Right renal pelvis (tissue), 4 donors: ENCODE measurements at places on chromosomes 7 and 10.

- DNase-seq: no peak
Observed at GRCh38 chr7:134121632-134122139, 5.5 kb upstream of the LRGUK start.

GRCh38 chr7:26705567-26705966, 158.8 kb downstream of the SKAP2 start:
- no peak for DNase-seq

DNA sequence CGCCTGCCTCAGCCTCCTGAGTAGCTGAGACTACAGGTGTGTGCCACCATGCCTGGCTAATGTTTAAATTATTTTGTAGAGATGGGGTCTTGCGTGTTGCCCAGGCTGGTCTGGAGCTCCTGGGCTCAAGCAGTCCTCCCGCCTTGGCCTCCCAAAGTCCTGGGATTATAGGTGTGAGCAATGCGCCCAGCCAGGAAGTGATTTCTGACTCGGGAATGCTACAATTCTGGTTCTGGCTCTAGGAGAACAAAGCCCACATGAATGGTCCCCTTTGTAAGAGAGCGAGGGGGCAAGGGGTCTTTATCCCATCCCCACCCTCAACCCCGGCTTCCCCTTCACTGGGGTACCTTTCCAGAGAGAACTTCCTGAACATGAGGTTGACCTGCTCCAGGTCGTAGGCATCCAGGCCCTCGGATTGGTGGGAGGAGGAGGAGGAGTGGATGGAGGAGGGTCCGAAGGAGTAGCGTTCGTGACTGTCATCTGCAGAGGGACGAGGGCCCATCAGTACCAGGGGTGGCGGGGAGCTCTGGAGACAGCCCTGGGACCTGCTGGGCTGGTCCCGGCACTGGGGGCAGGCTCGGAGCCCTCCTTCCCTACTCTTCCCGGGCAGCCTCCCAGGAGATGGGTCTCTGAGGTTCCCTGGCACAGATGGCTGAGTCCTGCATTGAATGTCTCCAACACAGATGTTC, 79.9 kb upstream of the GNA12 start:
- DNase-seq: no peak

DNA sequence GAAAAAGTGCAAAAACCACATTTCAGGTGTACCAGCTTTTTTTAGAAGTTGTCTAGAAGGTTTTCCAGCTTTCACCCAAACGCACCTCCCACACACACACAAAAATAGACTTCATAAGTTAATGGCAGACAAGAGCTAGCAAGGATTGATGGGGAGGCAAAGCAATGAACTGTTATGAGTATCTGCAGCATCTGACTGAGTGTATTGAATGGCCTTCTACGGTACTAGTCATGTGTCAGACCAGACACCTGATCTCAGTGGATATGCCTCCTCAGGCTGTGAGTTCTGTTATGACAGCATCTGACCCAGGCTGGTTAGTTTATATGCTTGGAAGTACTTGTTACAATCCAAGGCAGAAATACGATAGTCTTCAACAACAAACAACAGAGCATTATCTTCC, 406.1 kb upstream of the AUTS2 start:
- no peak for DNase-seq

DNA sequence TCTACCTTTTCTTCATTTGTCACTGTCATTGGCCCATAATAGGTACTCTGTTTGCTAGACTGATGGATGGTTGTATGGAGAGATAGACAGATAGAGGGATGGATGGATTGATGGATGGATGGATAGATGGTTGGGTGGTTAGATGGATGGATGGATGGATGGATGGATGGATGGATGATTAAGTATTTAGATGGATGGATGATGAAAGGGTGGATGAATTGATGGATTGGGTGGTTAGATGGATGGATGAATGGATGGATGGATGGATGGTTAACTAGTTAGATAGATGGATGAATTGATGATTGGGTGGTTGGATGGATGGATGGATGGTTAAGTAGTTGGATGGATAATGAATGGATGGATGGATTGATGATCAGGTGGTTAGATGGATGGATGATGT, 334.7 kb upstream of the AUTS2 start:
- no peak for DNase-seq

DNA sequence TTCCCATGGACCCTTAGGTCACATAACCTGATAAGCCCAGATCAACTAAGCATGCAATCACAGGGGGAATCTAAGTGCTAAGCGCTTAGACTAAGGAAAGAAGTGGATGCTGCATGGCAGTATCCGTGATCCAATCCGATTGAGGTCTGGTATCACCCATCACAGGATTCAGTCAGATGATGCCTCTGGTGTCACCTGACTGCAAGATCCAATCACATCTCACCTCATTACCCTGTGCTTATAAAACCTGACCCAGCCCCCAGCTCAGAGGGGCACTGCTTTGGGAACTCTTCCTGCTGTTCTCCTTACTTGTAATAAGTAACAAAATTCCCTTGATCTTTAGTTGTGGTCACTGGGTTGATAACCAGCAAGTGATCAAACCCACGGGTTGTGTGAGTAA, 84.7 kb upstream of the TMEM168 start:
- no peak for DNase-seq

- no peak for DNase-seq
Observed at GRCh38 chr7:42431873-42432272, 194.9 kb upstream of the GLI3 start.

GRCh38 chr10:86282664-86283465, 83.7 kb downstream of the GRID1 start:
- DNase-seq: no peak

- no peak for DNase-seq
Observed at GRCh38 chr10:76429368-76430060, 998.1 kb downstream of the LRMDA start.

- DNase-seq: no peak
Observed at GRCh38 chr7:132966754-132967469, 115.0 kb downstream of the CHCHD3 start.

DNA sequence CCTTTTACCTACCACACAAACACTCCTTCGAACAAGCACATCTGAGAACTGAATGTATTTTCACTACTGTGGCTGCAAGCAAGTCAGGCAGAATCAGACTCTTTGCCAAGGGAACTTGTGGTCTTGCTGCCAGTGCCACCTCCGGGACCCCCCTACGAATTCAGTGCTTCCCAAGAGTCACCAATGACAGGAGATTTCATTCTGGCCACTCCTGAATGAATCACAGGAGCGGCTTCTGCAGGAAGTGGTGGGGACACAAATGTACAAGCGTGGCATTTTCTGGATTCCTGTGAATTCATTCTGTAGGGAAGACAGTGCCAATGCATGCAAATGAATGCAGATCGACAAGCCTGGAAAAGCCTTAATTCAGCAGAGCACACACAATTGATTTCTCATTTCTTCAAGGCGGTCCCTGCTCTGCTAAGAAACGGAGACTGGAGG, 161.2 kb downstream of the CAMK1D start:
- no peak for DNase-seq

DNA sequence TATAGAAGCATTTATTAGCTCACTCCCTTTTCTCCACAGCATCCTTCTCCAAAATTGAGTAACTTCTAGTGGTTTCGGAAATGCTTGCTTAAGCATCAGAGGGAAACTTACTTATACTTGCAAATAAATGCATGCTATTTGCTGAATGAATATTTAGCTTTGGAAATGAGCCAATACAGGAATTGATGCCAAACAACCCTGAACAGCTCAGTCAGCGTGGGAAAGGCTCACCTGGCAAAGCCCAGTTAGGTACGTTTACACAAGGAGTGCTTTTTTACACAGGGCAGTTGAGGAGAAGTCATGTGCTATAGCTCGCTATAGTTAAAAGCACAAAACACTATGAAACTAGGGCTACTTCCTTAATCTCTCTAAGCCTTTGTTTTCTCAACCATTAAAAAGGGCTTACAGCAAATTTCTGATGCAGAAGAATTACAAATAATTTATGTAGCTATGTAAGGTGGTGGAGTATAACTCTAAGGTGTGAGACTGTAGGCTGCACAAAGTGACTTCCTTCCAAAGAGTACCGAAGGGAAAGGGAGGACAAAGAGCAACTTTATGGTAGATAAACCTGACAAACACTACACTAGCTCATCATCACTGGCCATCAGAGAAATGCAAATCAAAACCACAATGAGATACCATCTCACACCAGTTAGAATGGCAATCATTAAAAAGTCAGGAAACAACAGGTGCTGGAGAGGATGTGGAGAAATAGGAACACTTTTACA, 498.2 kb downstream of the PHTF2 start:
- no peak for DNase-seq

GRCh38 chr7:69349291-69349690, 249.0 kb upstream of the AUTS2 start:
- no peak for DNase-seq

- no peak for DNase-seq
Observed at GRCh38 chr10:75978213-75978612, 546.8 kb downstream of the LRMDA start.

DNA sequence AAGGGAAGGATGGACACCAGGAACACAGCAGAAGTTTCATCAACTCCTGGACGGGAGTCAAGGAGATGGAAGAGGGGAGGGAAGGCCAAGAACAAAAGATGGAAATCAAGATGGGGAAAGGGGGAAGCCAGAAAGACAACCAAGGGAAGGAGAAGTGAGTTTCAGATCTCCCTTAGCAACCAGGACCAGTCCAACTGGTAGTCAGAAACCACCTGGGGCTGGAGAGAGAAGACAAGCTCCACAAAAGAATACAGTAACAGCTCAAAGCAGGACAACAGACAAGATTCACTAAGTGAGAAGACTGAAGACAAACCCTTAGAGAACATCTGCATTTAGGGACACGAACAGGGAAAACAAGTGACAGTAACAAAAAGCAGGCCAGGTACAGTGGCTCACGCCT, 30.6 kb downstream of the CDCA7L start:
- DNase-seq: no peak

DNA sequence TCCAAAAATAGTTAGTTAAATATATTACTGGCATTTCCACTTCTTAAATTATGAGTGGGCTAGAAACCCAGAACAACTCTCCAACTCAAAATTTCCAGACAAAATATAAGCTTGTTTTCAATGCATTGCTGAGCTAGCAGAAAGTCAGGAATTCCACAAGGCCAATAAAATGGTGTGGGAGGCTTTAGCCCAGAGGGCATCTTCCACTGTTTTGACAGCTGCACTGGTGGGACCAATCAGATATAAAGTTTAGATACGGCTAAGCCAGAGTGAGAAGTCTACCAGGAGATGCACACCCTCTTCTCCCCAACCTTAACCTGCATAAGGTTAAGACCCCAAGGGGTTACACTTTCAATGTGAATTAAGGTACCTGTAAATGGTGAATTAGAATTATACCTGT, 76.6 kb downstream of the AMPH start:
- no peak for DNase-seq

GRCh38 chr7:137717811-137718271, 128.9 kb downstream of the DGKI start:
- no peak for DNase-seq

DNA sequence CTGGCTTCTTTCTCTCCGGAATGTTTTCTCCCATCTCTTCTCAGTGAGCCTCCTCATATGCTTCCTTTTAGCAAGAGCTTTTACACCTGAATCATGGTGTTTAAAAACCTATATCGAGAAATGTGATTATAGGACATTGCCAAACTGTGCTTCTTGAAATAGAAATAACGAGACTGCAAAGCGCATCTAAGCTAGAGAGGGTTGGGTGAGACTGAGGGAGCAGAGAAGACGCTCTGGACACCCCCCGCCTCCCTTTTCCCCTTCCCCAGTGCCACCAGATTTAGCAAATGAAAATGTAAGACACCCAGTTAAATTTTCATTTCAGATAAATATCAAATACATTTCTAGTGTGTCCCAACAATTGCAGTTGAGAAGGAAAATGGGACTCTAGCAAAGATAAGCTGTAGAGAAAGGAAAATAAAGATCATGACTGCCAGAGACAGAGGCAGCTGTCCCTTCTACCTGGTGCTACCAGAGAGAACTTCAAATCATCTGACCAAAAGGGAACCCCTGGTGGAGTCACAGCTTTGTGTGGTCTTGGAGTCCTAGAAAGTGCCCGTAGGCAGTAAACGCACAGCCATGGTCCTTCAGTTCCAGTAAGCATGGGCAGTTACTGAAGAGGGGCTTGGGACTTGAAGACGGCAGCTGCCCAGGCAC, 14.6 kb downstream of the GSDME start:
- no peak for DNase-seq

GRCh38 chr7:112892263-112892662, 102.1 kb upstream of the TMEM168 start:
- DNase-seq: no peak

DNA sequence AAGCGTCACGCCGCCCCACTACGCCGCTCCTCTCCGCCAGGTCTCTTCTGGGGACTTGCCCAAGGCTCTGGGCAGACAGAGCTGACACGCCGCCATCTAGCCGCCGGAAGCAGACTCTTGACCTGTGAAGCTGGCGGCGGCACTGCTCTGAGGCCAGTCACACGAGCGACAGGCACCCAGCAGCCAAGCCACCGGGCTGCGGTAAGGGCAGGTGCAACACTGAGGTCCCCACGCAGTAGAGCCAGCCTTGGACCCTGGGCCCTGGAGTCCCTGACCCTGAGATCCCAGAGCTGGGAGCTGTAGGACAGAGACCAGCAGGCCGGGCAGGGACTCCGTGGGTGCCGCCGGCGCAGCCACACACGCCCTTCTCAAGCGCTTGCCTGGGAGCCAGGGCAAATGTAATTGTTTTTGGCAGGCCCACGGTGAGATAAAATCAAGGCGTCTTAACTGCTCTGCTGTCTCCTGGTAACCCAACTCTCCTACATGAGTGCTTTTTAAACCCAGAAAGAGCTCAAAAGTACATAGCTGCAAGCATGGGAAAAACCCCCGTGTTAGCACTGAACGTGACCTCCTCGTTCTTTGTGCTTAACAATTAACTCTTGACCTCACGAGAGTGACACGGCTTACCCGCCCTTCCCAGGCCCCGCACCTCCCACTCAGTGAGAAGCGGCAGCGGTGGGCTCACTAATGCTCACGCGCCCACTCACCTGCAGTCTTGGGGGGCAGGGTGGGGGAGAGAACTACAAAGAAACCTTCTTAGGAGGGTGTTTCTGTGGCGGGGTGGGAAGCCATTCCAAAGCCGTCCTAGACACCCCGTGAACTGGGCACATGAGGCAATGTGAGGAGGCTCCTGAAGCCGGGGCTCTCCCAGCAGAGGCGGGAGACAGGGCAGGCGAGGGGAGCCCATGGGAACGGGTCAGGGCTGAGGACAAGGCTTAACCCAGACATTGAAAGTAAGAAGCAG, 8.5 kb downstream of the GPER1 start:
- no peak for DNase-seq

- DNase-seq: peak; percentile 12
Observed at GRCh38 chr7:158495786-158496185, 91.8 kb downstream of the PTPRN2 start.

DNA sequence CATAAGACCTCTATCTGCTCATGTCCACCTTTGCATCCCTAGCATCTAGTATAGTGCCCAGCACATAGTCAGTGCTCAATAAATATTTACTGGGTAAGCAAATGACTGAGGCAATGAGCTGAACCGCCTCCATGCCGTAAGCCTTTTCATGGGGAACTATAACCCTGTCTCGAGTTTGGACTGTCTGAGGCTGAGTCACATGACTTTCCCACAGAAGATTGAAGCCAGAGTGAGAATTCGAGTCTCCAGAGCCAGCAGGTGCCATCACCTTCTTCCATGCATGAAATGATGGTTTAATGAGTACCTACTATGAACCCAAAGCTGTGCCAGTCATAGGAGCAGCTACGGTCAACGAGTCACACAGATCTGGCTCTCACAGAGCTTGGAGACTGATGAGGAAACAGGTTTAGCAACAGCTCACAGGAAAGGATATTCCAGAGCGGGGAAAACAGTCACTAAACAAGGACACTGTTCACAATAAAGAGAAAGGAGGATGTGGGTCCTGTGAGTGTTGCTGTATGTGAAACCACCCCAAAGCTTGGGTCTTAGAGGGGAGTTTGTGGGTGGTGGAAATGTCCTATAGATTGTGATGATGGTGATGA, 75.2 kb downstream of the TEX36 start:
- DNase-seq: no peak

GRCh38 chr7:90772410-90772809, 176.3 kb downstream of the CDK14 start:
- DNase-seq: no peak
